ENCODE measurements at places on chromosomes 1 and 21. TPM values are rescaled to one million over a fixed set of nuclear protein-coding genes. Genes with fewer than 3 reads are reported as not detected.

The LDLRAP1 gene
- total RNA-seq = 17.4 TPM

The FCN3 gene
- total RNA-seq = not detected

The OLFML3 gene
- total RNA-seq = not detected

The ANKRD34A gene
- total RNA-seq = 9.3 TPM

DNA sequence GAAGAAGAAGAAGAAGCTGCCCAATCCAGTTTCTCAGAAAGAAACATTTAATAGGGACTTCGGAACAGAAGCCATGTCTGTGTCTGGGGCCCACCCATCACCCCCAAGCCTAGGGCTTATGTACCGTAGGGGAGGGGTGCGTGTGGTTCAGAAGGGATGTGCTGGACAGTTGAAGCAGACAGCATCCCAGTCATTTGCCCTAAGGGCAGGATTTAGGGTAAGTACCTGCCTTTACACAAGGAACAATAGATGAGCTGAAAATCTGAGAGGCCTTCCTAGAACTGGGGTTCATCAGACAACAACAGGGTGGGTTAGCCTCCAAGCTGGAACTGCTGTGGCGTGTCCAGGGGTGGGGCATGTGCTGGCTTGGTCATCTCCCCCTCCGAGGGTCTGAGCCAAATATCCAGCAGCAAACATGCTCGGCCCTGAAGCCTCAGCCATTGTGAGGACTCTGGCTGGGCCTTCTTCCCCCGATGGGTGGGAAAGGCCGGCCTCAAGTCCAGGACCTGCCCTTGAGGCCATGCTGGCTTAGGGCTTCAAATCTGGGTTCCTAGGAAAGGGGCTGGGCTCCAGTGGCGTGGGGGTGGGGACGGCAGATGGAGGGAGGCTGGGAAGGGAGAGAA, 12.1 kb downstream of the CSTB start:
- no peak overlapping the region for H3K27ac ChIP-seq
- DNase-seq = no peak
- no peak overlapping the region for H3K4me3 ChIP-seq
- H3K36me3 ChIP-seq = peaks cover 3% of the 10 kb centered on the region
- no peaks in the 10 kb centered on the region for H3K27me3 ChIP-seq

GRCh38 chr21:33478182-33478581, 1.6 kb downstream of the TMEM50B start:
- H3K4me3 ChIP-seq = peak overlapping the region; percentile 86
- H3K36me3 ChIP-seq = peaks cover 4% of the 10 kb centered on the region
- H3K4me1 ChIP-seq = peaks cover 18% of the 10 kb centered on the region
- DNase-seq = no peak

GRCh38 chr1:12505639-12506280, 112.2 kb downstream of the DHRS3 start:
- H3K4me3 ChIP-seq = no peak overlapping the region
- peak overlapping the region; percentile 43 for H3K27ac ChIP-seq
- no peaks in the 10 kb centered on the region for H3K27me3 ChIP-seq
- peaks cover 61% of the 10 kb centered on the region for H3K36me3 ChIP-seq
- no peak for DNase-seq

GRCh38 chr1:74517599-74518051, 5.2 kb upstream of the LRRC53 start:
- no peak for DNase-seq
- H3K27me3 ChIP-seq = peaks cover 5% of the 10 kb centered on the region
- no peak overlapping the region for H3K4me3 ChIP-seq
- no peaks in the 10 kb centered on the region for H3K4me1 ChIP-seq
- H3K27ac ChIP-seq = no peak overlapping the region
- no peaks in the 10 kb centered on the region for H3K36me3 ChIP-seq

DNA sequence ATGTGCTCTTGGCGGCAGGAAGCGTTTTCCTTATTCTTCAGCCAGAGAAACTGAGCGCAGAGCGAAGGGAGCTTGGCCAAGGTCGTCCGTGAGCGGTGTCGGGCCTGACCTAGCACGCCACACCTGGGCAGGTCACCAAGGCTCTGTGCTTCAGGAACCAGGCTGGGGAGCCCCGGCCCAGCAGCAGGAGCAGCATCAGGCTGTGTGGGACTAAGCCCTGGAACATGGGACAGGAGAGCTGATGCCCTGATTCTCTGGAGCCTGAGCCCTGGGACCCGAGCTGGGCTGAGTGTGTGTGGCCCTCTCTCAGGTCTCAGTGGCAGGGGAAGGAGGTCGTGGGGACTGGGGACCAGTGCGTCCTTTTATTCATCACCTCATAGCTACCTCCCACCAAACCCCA, 65.2 kb upstream of the ABCG1 start:
- DNase-seq = no peak
- H3K4me1 ChIP-seq = peaks cover 1% of the 10 kb centered on the region
- no peak overlapping the region for H3K4me3 ChIP-seq

DNA sequence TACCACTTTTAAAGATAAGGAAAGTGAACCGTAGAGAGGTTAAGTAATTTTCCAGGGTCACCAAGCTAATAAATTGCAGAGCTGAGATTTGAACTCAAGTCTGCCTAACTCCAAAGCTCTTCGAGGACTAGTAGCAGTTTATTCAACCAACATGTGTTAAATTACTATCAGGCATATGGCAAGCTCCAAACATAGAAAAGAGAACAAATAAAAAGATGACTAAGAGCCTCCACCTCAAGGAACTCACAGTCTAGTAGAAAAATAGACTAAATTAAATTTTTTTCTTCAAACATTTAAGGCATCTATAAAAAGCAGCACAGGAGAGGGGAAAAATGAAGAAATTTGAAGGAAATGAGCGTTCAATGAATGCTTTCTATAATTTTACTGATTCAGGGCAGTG, 22.2 kb downstream of the SLC9C2 start:
- no peaks in the 10 kb centered on the region for H3K36me3 ChIP-seq
- H3K27ac ChIP-seq = no peak overlapping the region
- H3K27me3 ChIP-seq = no peaks in the 10 kb centered on the region
- H3K4me1 ChIP-seq = no peaks in the 10 kb centered on the region

- peaks cover 47% of the 10 kb centered on the region for H3K36me3 ChIP-seq
- peak overlapping the region; percentile 68 for H3K27ac ChIP-seq
- peaks cover 63% of the 10 kb centered on the region for H3K4me1 ChIP-seq
- no peaks in the 10 kb centered on the region for H3K27me3 ChIP-seq
- no peak for DNase-seq
Observed at GRCh38 chr1:203307641-203308126, 2.4 kb downstream of the BTG2 start.

DNA sequence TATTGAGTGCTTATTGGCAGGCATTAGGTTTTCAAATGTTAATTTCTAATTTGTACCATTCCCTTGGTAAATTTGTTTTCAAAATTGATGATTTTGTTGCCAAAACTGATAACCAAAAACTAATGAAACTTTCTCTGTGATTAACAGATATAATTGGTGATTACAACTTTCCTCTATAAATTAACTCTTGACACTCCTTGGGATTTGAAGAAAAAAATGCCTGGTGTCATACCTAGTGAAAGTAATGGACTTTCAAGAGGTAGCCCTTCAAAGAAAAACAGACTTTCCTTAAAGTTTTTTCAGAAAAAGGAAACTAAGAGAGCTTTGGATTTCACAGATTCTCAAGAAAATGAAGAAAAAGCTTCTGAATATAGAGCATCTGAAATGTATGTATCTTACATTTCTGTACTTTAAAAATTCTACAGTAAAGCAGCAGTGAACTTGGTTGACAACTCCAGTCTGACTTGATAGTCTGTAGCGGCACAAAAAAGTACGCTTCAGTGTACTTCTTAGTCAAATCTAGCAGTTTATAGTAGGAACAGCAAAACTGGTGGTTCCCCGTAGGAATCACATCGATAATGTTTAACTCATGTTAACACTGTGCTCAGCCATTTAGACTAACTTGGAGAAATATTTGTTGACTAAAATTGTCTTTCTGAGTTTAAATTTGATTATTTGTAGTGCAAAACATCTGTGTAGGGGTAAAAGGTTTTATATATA, 3.0 kb downstream of the USP1 start:
- no peaks in the 10 kb centered on the region for H3K27me3 ChIP-seq
- H3K4me3 ChIP-seq = peak overlapping the region; percentile 88
- peaks cover 34% of the 10 kb centered on the region for H3K4me1 ChIP-seq
- H3K36me3 ChIP-seq = peaks cover 43% of the 10 kb centered on the region
- no peak for DNase-seq

- H3K4me1 ChIP-seq = no peaks in the 10 kb centered on the region
- H3K4me3 ChIP-seq = no peak overlapping the region
- H3K27ac ChIP-seq = no peak overlapping the region
- H3K36me3 ChIP-seq = no peaks in the 10 kb centered on the region
- DNase-seq = no peak
Observed at GRCh38 chr1:162186026-162186374, 116.5 kb downstream of the NOS1AP start.

GRCh38 chr1:178864326-178864725, 6.6 kb downstream of the ANGPTL1 start:
- H3K4me3 ChIP-seq = no peak overlapping the region
- no peaks in the 10 kb centered on the region for H3K27me3 ChIP-seq
- H3K27ac ChIP-seq = no peak overlapping the region
- H3K4me1 ChIP-seq = peaks cover 6% of the 10 kb centered on the region
- no peak for DNase-seq

GRCh38 chr1:204299814-204300365, 59.8 kb downstream of the PLEKHA6 start:
- no peaks in the 10 kb centered on the region for H3K27me3 ChIP-seq
- no peak for DNase-seq
- H3K4me1 ChIP-seq = peaks cover 9% of the 10 kb centered on the region
- H3K36me3 ChIP-seq = no peaks in the 10 kb centered on the region

Measured in activated naive CD8-positive, alpha-beta T cell treated with anti-CD3 and anti-CD28 coated beads for 36 hours (primary cell).